Activated B cell treated with CpG ODN at 0.5 μM for 24 hours (primary cell): ENCODE measurements at places on chromosomes 1 and 21.

DNA sequence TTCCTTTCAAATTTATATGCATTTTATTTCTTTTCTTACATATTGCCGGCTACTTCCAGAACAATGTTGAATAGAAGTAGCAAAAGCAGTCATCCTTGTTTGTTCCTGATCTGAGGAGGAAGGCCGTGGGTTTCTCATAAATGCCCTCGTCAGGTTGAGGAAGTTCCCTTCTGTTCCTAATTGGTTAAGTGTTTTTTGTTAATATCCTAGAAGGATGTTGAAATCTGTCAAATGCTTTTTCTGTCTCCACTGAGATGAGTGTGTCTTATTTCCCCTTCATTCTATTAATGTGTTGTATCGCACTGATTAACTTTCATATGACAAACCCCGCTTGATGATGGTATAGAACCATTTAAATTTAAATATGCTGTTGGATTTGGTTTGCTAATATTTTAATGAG, 15.4 kb downstream of the TTLL10 start:
- DNase-seq, result no peak

GRCh38 chr1:89381618-89382017, 17.8 kb downstream of the GBP6 start:
- DNase-seq, result no peak

DNA sequence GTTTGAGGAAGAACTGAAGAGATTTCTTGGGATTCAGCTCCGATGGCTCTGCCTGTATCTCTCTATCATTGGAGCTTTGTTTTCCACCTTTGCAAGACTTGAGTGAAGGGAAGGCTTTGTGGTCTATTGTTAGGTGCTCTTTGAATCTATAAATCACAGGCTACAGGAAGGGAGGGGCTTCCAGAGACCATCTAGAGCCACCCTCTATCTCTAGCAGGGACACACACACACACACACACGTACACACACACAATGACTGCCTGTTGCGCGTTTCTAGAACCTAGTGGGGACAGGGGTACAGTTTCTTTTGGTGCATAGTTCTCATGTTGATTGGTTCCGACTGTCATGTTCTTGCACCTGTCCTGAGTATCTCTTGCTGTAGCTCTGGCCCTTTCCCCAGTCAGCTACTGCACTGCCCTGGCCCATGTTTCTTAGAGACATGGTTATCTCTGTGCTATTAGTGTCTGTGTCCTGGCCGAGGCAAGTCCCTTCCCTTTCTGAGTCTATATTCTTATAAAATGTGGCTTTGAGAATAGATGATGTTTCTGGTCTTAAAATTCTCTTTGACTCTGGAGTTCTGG, 60.7 kb downstream of the MAN1C1 start:
- DNase-seq, result no peak

- DNase-seq, result no peak
Observed at GRCh38 chr1:239817276-239817675, 274.4 kb upstream of the FMN2 start.

DNA sequence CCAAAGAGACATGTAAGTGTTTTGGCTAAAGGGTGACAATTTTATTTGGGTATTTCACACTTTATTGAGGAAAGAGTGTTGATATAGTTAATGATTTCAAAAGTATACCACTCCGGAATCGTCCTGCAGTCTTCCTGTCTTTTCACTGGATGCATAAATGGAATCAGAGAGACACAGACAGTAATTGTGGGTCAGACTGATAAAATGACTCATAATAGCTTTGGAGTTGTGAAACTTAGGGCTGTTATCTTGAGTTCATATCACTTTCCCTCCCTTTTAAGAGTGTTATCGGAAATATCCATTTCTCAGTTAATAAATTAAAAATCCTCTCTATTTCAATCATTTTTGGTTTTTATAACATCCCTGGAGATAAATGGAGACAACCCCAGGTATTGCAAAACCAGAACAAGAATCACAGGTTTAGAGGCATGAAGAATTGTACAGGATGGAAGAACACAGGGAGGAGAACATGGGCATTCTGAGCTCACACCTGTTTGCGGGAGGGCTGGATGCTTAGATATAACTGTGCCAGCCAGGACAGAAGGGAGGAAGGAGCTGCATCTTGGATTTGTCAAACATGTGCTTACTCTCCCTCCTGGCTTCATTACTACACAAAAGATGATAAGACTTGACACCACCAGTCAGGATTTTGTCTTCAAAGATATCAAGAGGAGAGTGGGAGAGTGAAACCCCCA, 185.4 kb downstream of the LMO4 start:
- DNase-seq, result no peak
